ENCODE measurements at places on chromosomes 1 and 21. TPM values are rescaled to one million over a fixed set of nuclear protein-coding genes. Genes with fewer than 3 reads are reported as not detected.

The AGRN gene
- total RNA-seq, result 21.0 TPM

GRCh38 chr1:227482023-227482299 is 81.4 kb upstream of the ZNF678 start:
- peaks cover 8% of the 10 kb centered on the region for H3K27me3 ChIP-seq
- no peak overlapping the region for H3K27ac ChIP-seq
- no peak overlapping the region for H3K4me3 ChIP-seq
- H3K36me3 ChIP-seq, result no peaks in the 10 kb centered on the region
- no peak for DNase-seq
- no peaks in the 10 kb centered on the region for H3K4me1 ChIP-seq

The CAPZB gene
- total RNA-seq, result 261 TPM

- no peaks in the 10 kb centered on the region for H3K36me3 ChIP-seq
- DNase-seq, result no peak
- no peaks in the 10 kb centered on the region for H3K27me3 ChIP-seq
- no peak overlapping the region for H3K27ac ChIP-seq
- H3K4me1 ChIP-seq, result no peaks in the 10 kb centered on the region
- H3K4me3 ChIP-seq, result no peak overlapping the region
These were observed 252.3 kb upstream of the ZP4 start for GRCh38 chr1:238143038-238143437.

The IFI44 gene
- 11.4 TPM for total RNA-seq

The TRIM67 gene
- total RNA-seq, result not detected

DNA sequence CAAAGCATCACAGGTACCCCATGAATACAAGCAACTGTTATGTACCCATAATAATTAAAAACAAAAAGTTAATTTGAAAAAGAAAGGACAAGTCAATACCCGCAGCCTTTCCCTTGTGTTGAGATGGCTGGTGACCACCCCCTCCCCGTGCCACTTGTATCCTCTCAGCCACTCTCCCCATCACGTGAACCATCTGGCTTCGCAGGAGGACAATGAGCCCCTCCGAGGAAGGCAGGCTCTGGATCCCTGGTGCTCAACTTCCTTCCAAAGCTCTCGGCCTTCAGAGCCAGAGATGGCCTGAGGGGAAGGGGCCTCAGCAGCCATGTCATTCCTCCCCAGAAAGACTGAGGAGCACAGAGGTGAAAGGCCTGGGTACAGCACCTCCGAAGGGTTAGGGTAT is 120.4 kb upstream of the RAB4A start:
- H3K4me3 ChIP-seq, result no peak overlapping the region
- peaks cover 6% of the 10 kb centered on the region for H3K27me3 ChIP-seq
- H3K27ac ChIP-seq, result no peak overlapping the region
- H3K4me1 ChIP-seq, result peaks cover 11% of the 10 kb centered on the region

The EXO1 gene
- 1.4 TPM for total RNA-seq

Measured in esophagus muscularis mucosa (tissue), 4 donors.